ENCODE measurements at places on chromosomes 13 and 19. TPM values are rescaled to one million over a fixed set of nuclear protein-coding genes. Genes with fewer than 3 reads are reported as not detected.

The SIGLEC10 gene
- total RNA-seq: not detected

The STOML3 gene
- not detected for total RNA-seq

The CNOT3 gene
- total RNA-seq: 65.5 TPM

The B9D2 gene
- 14.3 TPM for total RNA-seq
